ENCODE measurements at places on chromosomes 7 and 10.

- no peak for DNase-seq
Measured at GRCh38 chr10:90787393-90788198, 70.2 kb downstream of the HTR7 start.

GRCh38 chr7:159218170-159218569 is 73.5 kb upstream of the VIPR2 start:
- DNase-seq: no peak

GRCh38 chr7:80997841-80998240 is 79.0 kb upstream of the SEMA3C start:
- DNase-seq: no peak

DNA sequence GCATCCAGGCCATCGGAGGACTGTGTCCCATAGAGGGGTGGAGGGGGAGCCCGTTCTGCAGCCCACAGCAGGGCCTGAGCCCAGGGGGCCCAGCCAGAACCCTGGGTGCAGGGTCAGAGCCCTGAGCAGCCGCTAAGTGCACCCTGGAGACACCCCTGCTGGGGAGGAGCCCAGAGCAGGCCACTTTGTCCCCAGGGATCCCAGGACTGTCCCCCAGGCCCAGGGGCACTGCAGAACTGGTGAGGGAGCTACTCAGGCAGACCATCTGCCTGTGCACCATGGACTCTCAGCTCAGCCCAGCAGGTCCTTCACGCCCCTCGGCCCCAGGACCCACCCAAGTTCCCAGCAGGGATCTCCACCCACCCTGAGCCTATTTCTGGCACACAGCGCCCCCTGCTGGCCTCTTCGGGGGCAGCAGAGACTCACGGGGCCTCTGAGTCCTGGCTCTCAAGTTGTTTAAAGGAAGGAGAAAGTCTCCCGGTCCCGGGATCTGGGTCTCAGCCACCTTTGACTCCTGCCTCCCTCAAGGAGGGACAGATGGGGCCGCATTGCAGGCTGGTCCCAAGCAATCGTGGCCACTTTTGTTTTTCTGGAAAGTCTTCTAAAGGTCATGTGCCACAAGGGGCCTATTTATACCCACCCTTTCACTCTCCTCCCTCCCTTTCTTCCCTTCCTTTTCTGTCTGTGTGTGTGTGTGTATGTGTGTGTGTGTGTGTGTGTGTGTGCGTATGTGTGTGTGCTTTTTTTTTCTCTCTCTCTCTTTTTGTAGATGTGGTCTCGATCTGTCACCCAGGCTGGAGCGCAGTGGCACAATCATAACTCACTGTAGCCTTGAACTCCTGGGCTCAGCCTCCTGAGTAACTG is 90.3 kb downstream of the MYL10 start:
- DNase-seq: peak; percentile 50

GRCh38 chr10:117666166-117666565 is 123.6 kb downstream of the EMX2 start:
- no peak for DNase-seq

GRCh38 chr10:132468651-132469050 is 68.9 kb upstream of the INPP5A start:
- DNase-seq: no peak

DNA sequence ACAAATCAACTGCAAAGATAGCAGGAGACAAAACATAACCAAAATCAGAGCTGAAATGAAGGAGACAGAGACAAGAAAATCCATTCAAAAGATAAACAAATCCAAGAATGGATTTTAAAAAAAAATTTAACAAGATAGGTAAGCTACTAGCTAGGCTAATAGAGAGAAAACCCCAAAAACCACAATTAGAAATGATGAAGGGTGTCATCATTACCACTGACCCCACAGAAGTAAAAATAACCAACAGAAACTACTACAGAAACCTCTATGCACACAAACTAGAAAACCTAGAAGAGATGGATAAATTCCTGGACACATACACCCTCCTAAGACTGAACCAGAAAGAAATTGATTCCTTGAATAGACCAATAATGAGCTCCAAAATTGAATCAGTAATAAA is 117.6 kb downstream of the DNAJC1 start:
- DNase-seq: no peak

- peak; percentile 91 for DNase-seq
Measured at GRCh38 chr10:112429654-112430230, 17.0 kb downstream of the ZDHHC6 start.

- DNase-seq: no peak
Measured at GRCh38 chr10:122199070-122199469, 72.0 kb upstream of the BTBD16 start.

Measured in large intestine (tissue), 12 donors.